ENCODE measurements at places on chromosomes 2 and 18. TPM values are rescaled to one million over a fixed set of nuclear protein-coding genes. Genes with fewer than 3 reads are reported as not detected.

- H3K27me3 ChIP-seq, result no peaks in the 10 kb centered on the region
- no peaks in the 10 kb centered on the region for H3K4me1 ChIP-seq
- H3K4me3 ChIP-seq, result no peak overlapping the region
- DNase-seq, result no peak
Measured at GRCh38 chr2:199775267-199775666, 75.7 kb downstream of the FTCDNL1 start.

- H3K27me3 ChIP-seq, result peaks cover 18% of the 10 kb centered on the region
- peak; percentile 34 for DNase-seq
- H3K36me3 ChIP-seq, result peaks cover 3% of the 10 kb centered on the region
- peak overlapping the region; percentile 95 for H3K4me3 ChIP-seq
- peaks cover 9% of the 10 kb centered on the region for H3K4me1 ChIP-seq
- H3K27ac ChIP-seq, result no peak overlapping the region
Measured at GRCh38 chr18:72543357-72544055, 636 bp downstream of the CBLN2 start.

GRCh38 chr2:191166111-191166755 lies 15.4 kb upstream of the STAT4 start:
- H3K27me3 ChIP-seq, result no peaks in the 10 kb centered on the region
- H3K36me3 ChIP-seq, result no peaks in the 10 kb centered on the region
- H3K4me3 ChIP-seq, result no peak overlapping the region
- peaks cover 4% of the 10 kb centered on the region for H3K4me1 ChIP-seq
- DNase-seq, result no peak

DNA sequence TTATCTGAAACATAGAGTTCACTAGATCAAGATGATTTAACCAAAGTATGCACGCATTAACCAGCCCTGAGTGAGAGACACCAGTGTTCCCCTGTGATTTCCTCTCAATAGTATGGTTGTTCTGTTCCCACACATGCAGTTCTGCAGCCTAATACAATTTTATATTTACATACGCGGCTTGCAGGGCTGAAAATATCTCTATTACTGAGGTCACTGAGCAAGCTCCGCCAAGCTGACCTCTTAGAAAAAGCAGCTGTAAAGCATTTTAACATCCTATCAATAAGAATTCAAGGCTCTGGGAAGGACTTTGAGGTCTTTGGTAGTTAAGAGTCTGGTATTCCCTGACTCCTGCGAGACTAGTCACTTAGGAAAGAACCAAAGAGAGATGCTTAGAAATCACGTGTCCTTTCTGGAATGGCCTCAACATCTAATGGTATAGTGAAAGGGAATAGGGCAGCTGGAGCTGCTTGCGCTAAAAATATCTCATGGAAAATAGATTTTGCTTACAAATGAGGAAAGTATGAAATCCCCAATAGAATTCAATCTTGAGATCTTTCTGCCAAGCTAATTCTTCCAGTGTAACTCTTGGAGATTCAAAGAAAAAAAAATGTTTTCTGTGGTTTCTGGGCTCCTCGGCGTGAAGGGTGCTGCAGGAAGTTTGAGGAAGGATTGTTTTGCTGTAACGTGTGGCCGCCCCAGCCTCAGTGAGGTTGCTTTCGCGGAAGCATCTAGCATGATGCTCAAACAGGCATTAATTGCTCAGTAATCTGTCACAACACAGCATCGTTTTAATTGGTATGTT lies 59.2 kb downstream of the DOCK10 start:
- H3K27ac ChIP-seq, result peak overlapping the region; percentile 99
- H3K36me3 ChIP-seq, result peaks cover 5% of the 10 kb centered on the region
- peak; percentile 24 for DNase-seq
- H3K4me1 ChIP-seq, result peaks cover 33% of the 10 kb centered on the region

DNA sequence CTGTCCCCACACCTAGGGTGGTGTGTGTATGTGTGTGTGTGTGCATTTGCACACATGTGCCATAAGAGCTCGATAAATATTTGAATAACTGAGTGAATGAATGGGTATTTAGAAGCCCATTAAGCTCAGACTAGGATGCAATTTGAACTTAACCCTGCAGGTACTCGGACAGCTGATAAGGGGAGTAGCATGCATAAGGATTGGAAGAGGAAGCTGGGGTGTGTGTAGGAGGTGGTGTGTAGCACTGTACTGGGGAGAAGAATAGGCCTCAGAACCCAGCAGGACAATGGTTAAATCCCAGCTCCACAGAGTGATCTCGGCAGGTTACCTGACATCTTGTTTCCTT lies 1.8 kb upstream of the KCNF1 start:
- H3K27ac ChIP-seq, result no peak overlapping the region
- no peak overlapping the region for H3K4me3 ChIP-seq
- H3K36me3 ChIP-seq, result no peaks in the 10 kb centered on the region
- DNase-seq, result no peak
- peaks cover 29% of the 10 kb centered on the region for H3K4me1 ChIP-seq

GRCh38 chr2:83079007-83079406 lies 1380.1 kb downstream of the SUCLG1 start:
- DNase-seq, result no peak
- H3K27ac ChIP-seq, result no peak overlapping the region
- no peak overlapping the region for H3K4me3 ChIP-seq

DNA sequence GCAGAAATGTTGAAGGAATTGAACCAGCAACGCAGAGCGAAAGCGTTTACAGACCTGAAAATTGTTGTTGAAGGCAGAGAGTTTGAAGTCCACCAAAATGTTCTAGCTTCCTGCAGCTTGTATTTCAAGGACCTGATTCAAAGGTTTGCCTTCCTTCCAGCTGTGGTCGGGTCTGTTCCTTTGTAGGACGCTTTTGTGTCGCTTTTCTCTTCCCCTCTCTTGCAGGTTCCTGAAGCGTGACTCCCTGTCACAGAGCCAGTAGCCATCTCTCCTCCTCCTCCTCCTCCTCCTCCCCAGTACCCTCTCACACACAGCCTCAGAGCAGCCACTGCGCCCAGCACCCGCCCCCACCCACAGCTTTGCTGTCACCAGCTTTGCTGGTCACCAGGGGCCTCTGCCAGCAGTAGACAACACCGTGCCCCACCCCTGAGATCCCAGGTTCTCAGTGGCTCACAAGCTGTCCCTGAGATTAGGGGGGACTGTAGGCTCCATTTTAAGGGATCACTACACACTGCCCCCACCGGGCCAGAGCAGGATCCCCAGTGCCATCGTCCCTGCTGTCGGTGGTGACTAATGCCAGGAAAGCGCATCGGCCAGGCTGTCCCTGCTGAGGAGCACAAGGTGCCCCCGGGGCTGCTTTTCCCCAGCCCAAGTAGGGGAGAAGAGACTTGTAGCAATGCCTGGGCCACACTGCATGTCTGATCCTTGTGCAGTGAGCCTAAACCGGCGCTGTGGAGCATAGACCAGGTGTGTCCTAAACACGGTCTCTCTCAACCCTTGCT lies 242.3 kb downstream of the ATAD2B start:
- no peak overlapping the region for H3K4me3 ChIP-seq
- H3K27me3 ChIP-seq, result peaks cover 27% of the 10 kb centered on the region
- DNase-seq, result no peak
- peaks cover 13% of the 10 kb centered on the region for H3K4me1 ChIP-seq

DNA sequence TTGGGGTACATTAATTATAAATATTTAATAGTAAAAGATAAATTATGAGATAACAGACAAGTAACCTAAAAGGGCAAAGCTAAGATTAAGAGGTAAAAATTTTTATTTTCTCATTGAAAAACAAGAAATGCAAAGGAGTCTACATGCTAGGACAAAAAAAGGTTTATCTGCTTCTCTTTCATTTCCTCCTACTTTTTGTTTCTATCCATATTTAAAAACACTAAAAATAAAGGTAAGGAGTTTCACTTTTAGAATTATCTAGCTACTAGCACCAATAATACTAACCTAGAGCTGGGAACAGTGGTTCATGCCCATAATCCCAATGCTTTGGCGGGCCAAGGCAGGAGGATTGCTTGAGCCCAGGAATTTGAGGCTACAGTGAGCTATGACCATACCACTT lies 1551.7 kb upstream of the SLC39A10 start:
- H3K4me3 ChIP-seq, result no peak overlapping the region
- H3K27me3 ChIP-seq, result no peaks in the 10 kb centered on the region
- H3K27ac ChIP-seq, result no peak overlapping the region
- no peaks in the 10 kb centered on the region for H3K36me3 ChIP-seq
- H3K4me1 ChIP-seq, result no peaks in the 10 kb centered on the region
- no peak for DNase-seq

- H3K36me3 ChIP-seq, result no peaks in the 10 kb centered on the region
- no peak overlapping the region for H3K4me3 ChIP-seq
- peaks cover 27% of the 10 kb centered on the region for H3K4me1 ChIP-seq
- DNase-seq, result no peak
Measured at GRCh38 chr2:209686448-209686847, 85.2 kb upstream of the UNC80 start.

DNA sequence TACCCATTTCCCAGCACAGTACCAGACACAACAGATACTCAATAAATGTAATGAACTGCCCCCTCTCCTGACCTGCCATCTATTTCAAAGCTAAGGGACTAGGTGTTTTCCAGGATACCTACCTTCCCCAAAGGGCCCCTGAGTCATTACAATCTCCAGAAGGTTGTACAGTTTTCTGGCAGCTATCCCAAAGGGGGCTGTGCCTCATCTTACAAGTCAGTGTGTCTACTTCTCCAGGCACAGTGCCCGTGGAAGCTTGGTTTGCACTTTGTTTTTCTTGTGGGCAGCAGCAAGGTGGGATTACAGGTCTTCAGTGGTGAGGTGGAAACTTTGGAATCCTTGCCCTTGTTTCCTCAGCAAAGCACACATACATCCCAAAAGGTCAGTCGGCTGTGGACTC lies 62.8 kb upstream of the CYP26B1 start:
- H3K4me1 ChIP-seq, result no peaks in the 10 kb centered on the region
- H3K27ac ChIP-seq, result no peak overlapping the region
- no peaks in the 10 kb centered on the region for H3K36me3 ChIP-seq
- no peaks in the 10 kb centered on the region for H3K27me3 ChIP-seq

GRCh38 chr2:226969417-226970080 lies 133.7 kb downstream of the RHBDD1 start:
- H3K4me1 ChIP-seq, result peaks cover 4% of the 10 kb centered on the region
- DNase-seq, result no peak
- H3K27me3 ChIP-seq, result no peaks in the 10 kb centered on the region
- H3K4me3 ChIP-seq, result no peak overlapping the region

GRCh38 chr18:72867746-72868584 lies at the start of gene NETO1:
Gene NETO1, minus strand, starts transcription at chr18:72867987. Its CDS starts 696 bp downstream, at chr18:72867291.
- H3K36me3 ChIP-seq, result no peaks in the 10 kb centered on the region
- DNase-seq, result peak; percentile 72
- H3K4me3 ChIP-seq, result peak within 1 kb of the TSS; percentile 93
- no peaks in the 10 kb centered on the region for H3K4me1 ChIP-seq
- H3K27ac ChIP-seq, result no peak within 1 kb of the TSS

DNA sequence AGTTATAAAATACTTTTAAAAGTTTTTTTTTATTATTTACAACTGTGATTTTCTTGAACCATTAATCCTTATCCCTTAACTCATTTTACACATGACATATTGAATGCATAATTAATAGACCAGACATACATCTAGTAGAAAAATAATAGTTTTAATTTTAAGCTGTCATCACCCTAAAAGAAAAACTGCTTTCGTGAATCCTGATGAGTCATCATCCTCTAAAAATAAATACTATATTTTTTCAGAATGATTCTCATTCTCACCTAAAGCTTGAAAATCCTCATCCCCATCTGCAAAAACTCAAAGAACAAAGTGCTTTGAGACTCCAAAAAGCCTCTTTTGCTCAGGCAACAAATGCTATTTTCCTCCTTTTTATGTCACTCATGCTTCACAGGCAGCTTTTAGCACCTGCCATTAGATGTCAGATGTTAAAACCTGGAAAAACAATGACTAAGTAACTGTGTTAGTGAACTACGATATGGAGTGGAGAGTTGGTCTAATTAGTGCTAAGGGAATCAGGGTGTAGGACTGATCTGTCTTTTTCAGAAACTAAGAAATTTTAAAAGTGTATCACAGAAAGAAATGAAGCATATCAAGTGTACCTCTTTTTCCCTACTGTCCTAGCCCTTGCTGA lies 297.6 kb downstream of the TMX3 start:
- H3K4me1 ChIP-seq, result peaks cover 20% of the 10 kb centered on the region
- DNase-seq, result no peak
- H3K27me3 ChIP-seq, result peaks cover 5% of the 10 kb centered on the region
- H3K27ac ChIP-seq, result peak overlapping the region; percentile 96
- H3K36me3 ChIP-seq, result peaks cover 5% of the 10 kb centered on the region

GRCh38 chr2:19021721-19022120 lies 336.7 kb downstream of the OSR1 start:
- no peaks in the 10 kb centered on the region for H3K4me1 ChIP-seq
- H3K4me3 ChIP-seq, result no peak overlapping the region
- H3K27ac ChIP-seq, result no peak overlapping the region
- DNase-seq, result no peak
- H3K36me3 ChIP-seq, result no peaks in the 10 kb centered on the region

- H3K27ac ChIP-seq, result no peak overlapping the region
- DNase-seq, result peak; percentile 51
- no peak overlapping the region for H3K4me3 ChIP-seq
- no peaks in the 10 kb centered on the region for H3K4me1 ChIP-seq
- peaks cover 4% of the 10 kb centered on the region for H3K27me3 ChIP-seq
Measured at GRCh38 chr2:113390124-113390849, 47.2 kb upstream of the ZNG1B start.

GRCh38 chr2:82340578-82341053 lies 2036.1 kb upstream of the LRRTM1 start:
- peak overlapping the region; percentile 58 for H3K4me3 ChIP-seq
- peaks cover 2% of the 10 kb centered on the region for H3K27me3 ChIP-seq
- no peak for DNase-seq
- H3K36me3 ChIP-seq, result no peaks in the 10 kb centered on the region
- H3K4me1 ChIP-seq, result peaks cover 8% of the 10 kb centered on the region

CNGA3 gene
- total RNA-seq, result 7.6 TPM

ACOXL gene
- 1.4 TPM for total RNA-seq

TCF23 gene
- total RNA-seq, result not detected

KIAA2012 gene
- total RNA-seq, result not detected

SIX3 gene
- 0.86 TPM for total RNA-seq

OTX1 gene
- total RNA-seq, result 0.15 TPM

SPEG gene
- 92.9 TPM for total RNA-seq

VIL1 gene
- total RNA-seq, result not detected

CNDP1 gene
- 0.27 TPM for total RNA-seq

ALPP gene
- total RNA-seq, result 0.34 TPM

ME2 gene
- 41.9 TPM for total RNA-seq

ECEL1 gene
- total RNA-seq, result 2.3 TPM

TEKT4 gene
- total RNA-seq, result not detected

MYL12B gene
- 123 TPM for total RNA-seq

Data from glutamatergic neuron (in vitro differentiated cells).